ENCODE measurements at places on chromosomes 13 and 19. TPM values are rescaled to one million over a fixed set of nuclear protein-coding genes. Genes with fewer than 3 reads are reported as not detected.

CBY2 gene
- not detected for total RNA-seq

C3 gene
- total RNA-seq = 3.1 TPM

FBXO27 gene
- total RNA-seq = 0.54 TPM

CADM4 gene
- total RNA-seq = 1.0 TPM

PLPPR3 gene
- total RNA-seq = 0.32 TPM

Measured in GM23248 (cell line).